ENCODE measurements at places on chromosomes 16 and 17. TPM values are rescaled to one million over a fixed set of nuclear protein-coding genes. Genes with fewer than 3 reads are reported as not detected.

The NMRAL1 gene
- 33.1 TPM for total RNA-seq

The KRTAP3-1 gene
- total RNA-seq: 0.81 TPM

The DHRS11 gene
- 28.4 TPM for total RNA-seq

The PLXDC1 gene
- total RNA-seq: not detected

The CCL4 gene
- total RNA-seq: not detected

The ACSM3 gene
- total RNA-seq: 108 TPM

The RNF112 gene
- not detected for total RNA-seq

The KRT27 gene
- total RNA-seq: not detected

The BRIP1 gene
- total RNA-seq: 27.7 TPM

The GFAP gene
- 0.11 TPM for total RNA-seq

The PIMREG gene
- 33.8 TPM for total RNA-seq

The FOXN1 gene
- not detected for total RNA-seq

The CUEDC1 gene
- 7.4 TPM for total RNA-seq

The CLEC3A gene
- not detected for total RNA-seq

The FBXW10 gene
- total RNA-seq: 0.04 TPM

The CCL7 gene
- not detected for total RNA-seq

The PYY gene
- total RNA-seq: not detected

The BCAR1 gene
- total RNA-seq: 35.9 TPM

The SLC5A10 gene
- total RNA-seq: not detected

The TMEM235 gene
- total RNA-seq: not detected

The SPAG7 gene
- 74.8 TPM for total RNA-seq

The OTOP2 gene
- not detected for total RNA-seq

The MYO15A gene
- 0.18 TPM for total RNA-seq

The KRT33A gene
- total RNA-seq: not detected

The KRTAP9-7 gene
- not detected for total RNA-seq

The NPIPB8 gene
- total RNA-seq: 0.49 TPM

The NPIPB12 gene
- 12.4 TPM for total RNA-seq

The MFSD11 gene
- total RNA-seq: 19.4 TPM

The ITGA2B gene
- total RNA-seq: 0.38 TPM

The TBC1D28 gene
- not detected for total RNA-seq

The CDH1 gene
- total RNA-seq: 0.70 TPM

The KLHL10 gene
- total RNA-seq: not detected
